Left ventricle myocardium inferior (tissue), 1 donor: ENCODE measurements at places on chromosomes 2 and 18. TPM values are rescaled to one million over a fixed set of nuclear protein-coding genes. Genes with fewer than 3 reads are reported as not detected.

ARHGEF4 gene
- total RNA-seq: 5.3 TPM

GRCh38 chr2:64142741-64143168, 1.5 kb downstream of the PELI1 start:
- DNase-seq: no peak

- no peak for DNase-seq
Observed at GRCh38 chr2:206004004-206004693, 81.8 kb downstream of the INO80D start.

GRCh38 chr2:134441153-134441863, 187.4 kb downstream of the MGAT5 start:
- DNase-seq: peak; percentile 52

DNA sequence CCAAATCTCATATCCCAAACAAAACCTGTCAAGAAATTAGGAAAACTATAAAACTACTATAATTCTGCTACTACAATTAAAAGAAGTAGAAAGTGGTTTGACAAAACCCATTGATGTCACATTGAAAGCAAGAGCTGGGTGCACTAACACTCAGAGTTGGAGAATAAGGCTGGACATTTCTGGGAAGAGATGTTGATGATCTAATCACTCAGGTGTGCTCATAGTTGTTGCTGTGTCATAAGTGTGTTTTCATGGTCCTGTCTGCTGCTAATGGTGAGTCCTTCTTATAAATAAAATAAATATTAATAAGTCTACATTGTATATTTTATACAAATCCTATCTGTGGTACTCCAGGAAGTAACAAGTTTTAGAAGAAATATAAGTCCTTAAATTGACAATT, 168.2 kb upstream of the LRP1B start:
- DNase-seq: no peak

KCNK3 gene
- 3.2 TPM for total RNA-seq

GRCh38 chr2:207499114-207499513, 30.6 kb upstream of the CREB1 start:
- no peak for DNase-seq

DNA sequence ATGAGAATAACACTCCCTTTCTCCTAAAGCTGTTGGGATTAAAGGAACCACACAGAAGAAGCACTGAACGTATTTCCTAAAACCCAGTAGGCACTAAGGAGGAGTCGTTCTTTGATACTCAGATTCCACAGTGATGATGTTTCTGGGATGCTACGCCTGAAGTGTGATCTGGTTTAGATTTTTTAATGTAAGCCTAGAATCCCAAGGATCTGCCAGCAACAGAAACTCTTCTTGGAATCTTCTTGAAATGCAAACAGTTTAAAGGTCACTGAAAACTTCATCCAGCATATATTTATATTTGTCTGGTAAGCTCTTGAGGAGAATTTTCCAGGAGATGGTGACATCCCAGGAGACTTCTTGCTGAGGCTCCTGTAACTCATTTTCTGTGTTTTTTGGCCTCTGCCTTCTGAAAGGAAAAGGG, 247.6 kb upstream of the TRIB2 start:
- DNase-seq: no peak

DNA sequence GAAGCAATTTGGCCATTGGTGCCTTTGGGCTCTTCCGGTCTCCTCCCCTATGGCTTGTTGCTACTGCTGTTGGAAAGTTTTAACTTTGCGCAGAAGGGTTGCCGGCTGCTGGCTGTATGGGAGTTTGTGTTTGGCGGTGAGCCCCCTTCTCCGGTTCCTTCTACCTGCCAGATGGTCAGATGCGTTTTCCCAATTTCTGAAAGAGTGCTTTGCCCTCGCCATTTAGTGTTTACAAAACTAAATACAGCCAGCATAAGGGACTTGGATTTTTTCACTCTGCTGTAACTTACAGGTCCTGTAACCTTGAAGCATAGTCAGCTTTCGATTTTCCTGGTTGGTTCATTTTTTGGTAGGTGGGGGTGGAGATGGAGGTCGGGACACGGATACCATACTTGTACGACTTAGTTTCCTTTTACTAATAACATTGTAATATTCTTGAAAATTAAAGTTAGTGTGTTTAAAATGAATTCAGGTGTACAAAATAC, 604 bp downstream of the COQ10B start:
- no peak for DNase-seq

- DNase-seq: peak; percentile 72
Observed at GRCh38 chr18:59514203-59514602, 155.1 kb upstream of the LMAN1 start.

GAL3ST2 gene
- not detected for total RNA-seq

GRCh38 chr2:181851726-181852125, 39.8 kb upstream of the ITPRID2 start:
- no peak for DNase-seq

DNA sequence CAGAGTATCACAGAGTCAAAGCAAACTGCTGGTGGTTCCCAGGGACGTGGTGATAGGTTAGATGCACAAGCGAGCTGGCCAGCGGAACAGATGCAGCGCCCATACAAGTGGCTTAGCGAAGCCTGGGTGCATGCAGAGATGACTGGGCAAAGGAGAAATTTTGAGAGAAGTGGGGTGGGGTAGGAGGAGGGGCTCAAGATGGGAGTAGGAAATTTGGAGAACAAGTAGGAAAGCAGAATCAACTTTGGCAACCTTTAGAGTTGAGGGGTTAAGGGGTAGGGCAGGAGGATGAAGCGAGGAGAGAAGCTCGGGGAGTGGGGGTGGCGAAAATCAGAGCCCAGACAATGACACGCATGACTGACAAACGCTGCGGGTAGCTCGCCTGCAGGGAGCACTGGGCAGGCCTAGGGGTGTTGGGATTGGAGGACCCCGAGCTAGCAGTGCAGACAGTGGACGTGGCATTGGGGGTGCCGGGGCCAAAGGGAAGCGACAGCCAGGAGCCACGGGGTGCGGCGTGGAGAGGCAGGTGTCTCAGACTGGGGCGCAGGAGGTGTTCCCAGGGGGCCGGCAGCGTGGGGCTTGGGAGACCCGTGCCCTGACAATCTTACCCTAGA, 431 bp downstream of the FAM98A start:
- no peak for DNase-seq

DNA sequence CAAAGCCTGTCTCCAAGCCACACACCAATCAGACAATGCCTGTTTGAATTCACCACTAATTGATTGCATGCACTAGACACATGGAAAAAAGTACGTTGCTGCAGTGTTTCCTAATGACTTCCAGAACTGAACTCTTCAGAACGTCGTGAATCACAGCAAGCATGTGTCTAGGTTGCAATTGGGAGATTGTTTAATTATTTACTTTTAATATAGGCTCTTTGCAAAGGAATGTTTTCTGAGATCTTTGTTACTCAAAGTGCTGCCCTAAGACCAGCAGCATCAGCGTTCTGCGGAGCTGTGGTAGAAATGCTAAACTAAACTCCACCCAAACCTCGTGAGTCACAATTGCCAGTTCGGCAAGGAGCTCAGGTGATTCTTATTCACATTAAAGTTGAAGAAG, 52.7 kb upstream of the CCDC68 start:
- no peak for DNase-seq

- no peak for DNase-seq
Observed at GRCh38 chr2:140734992-140735391, 1395.8 kb downstream of the LRP1B start.

GRCh38 chr2:216491793-216492596, 6.6 kb upstream of the RPL37A start:
- DNase-seq: no peak

- DNase-seq: no peak
Observed at GRCh38 chr2:209472871-209473270, 49.0 kb downstream of the MAP2 start.

DNA sequence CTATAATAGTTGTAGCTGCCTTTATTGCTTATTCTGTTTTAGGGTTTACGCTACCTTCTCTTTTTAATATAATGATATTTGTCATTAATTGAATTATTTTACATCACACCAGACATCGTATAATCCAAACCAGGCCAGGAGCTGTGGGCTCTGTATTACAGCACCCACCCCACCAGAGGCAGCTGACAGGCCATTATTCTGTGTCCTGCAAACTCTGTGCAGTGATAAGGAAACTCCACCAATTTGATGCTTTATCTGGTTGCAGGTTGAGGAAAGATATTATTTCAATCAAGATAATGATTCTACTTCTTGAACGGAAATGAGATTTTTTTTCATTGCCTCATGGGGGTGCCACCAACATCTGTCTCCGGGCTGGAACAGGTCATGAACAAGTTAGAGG, 227.3 kb downstream of the ZBTB7C start:
- no peak for DNase-seq

DNA sequence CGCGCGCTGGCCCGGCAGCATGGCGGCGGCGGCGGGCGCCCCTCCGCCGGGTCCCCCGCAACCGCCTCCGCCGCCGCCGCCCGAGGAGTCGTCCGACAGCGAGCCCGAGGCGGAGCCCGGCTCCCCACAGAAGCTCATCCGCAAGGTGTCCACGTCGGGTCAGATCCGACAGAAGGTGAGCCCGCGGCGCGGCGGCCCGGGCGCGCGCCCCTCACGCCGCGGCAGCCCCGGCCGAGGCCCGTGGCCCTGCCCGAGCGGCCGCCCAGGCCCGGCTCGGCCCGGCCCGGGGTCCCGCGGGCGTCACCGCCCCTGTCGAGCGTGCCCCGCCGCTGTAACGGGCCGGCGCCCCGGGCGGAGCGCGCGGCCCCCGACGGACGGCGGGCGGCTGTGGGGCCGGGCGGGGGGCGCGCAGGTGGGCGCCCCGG, 218 bp downstream of the DGKD start:
- DNase-seq: no peak

DNA sequence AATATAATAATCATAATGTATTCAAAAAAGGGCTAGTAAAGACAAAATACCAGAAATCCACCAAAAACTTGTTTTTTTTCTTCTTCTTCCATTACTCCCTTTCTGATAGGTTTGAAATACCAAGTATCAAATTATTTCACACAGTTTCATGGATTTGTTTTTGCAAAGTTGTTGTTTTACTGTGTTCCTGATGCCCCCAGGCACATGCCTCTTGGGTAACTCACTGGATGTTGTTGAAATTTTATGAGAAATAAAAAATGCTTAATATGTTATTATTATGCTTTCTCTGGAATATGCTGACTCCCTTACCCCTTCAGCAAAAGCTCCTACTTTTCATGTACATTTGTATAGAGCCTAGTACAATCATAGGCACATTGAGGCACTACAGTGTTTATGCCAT, 419.6 kb downstream of the NRXN1 start:
- no peak for DNase-seq

APCDD1 gene
- 38.0 TPM for total RNA-seq

DNA sequence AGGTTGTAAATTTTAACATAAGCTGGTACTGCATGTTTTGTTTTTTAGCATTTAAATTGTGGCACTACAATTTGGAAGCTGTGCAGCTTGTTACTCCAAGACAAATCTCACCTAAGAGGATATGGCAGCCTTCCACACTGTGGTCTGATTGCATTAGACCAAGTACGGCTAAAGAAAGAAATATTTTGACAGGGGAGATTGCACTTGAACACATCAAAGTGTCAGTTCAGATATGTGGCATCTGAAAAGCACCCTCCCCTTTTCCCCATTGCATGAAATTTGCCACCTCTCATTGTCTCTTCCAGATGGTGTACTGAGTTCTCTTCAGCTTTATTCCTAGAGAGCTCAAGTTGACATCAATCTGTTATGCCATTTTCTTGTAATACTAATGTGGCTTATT, 295.9 kb downstream of the ERBB4 start:
- DNase-seq: no peak

DNA sequence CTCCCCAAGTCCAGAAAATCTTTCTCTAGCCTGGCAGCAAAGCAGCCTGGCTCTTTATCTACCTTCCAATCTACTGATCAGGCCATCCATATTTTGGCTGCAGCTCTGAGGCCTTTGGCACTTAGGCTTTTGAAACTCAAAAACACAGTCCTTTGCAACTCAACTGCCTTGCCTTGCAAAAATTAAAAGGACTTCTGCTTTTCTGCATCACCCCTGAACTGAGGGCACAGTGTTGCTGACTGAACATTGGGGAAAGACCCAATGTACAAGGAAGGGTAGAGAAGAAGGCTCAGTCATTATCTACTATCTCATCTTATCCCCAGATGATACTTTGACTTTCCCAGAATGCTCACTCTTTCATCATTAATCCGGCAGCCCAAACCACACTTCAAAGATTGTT, 625.5 kb downstream of the ARHGAP15 start:
- no peak for DNase-seq

- no peak for DNase-seq
Observed at GRCh38 chr18:58694720-58695468, 23.6 kb downstream of the MALT1 start.

- DNase-seq: no peak
Observed at GRCh38 chr2:14827226-14828023, 194.9 kb downstream of the LRATD1 start.

- DNase-seq: no peak
Observed at GRCh38 chr2:135951041-135951583, 34.3 kb downstream of the DARS1 start.
